Stimulated activated CD8-positive, alpha-beta memory T cell treated with anti-CD3 and anti-CD28 coated beads, Interleukin-2, amount 100 ng/mL, for 48 hours (primary cell): ENCODE measurements at places on chromosomes 16 and 17.

DNA sequence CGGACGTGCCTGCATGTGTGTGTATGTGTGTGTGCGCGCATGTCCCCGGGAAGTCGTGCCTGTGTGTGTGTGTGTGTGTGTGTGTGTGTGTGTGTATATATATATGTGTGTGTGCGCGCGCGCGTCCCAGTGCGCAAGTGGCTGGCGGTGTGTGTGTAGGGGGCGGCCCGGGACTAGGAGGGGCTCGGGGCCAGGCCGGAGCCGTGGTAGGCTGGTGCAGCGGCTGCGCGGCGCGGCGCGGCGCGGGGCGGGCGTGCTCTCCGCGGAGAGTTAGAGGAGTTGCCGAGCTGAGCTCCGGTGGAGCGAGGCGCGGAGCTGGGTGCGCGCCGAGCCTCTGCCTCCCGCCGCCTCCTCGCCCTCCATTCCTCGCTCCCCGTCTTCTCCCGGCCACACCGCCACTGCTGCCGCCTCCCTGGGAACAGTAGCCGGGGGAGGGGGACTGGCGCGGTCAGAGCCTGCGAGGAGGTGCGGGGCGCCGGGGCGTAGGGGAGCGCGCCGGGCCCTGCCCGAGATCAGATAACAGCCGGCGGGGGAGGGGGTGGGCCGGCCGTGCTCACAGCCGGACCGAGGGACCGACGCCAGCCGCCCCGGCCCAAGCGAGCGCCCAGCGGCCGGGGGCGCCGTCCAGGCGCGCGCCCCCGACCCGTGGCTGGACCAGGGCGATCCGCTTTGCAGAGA lies at the start of gene KCNJ12:
KCNJ12 (plus strand) TSS at position 277 of the 678 bp plus-strand sequence. CDS start 38,986 bp downstream, outside the sequence.
- no peak for DNase-seq

DNA sequence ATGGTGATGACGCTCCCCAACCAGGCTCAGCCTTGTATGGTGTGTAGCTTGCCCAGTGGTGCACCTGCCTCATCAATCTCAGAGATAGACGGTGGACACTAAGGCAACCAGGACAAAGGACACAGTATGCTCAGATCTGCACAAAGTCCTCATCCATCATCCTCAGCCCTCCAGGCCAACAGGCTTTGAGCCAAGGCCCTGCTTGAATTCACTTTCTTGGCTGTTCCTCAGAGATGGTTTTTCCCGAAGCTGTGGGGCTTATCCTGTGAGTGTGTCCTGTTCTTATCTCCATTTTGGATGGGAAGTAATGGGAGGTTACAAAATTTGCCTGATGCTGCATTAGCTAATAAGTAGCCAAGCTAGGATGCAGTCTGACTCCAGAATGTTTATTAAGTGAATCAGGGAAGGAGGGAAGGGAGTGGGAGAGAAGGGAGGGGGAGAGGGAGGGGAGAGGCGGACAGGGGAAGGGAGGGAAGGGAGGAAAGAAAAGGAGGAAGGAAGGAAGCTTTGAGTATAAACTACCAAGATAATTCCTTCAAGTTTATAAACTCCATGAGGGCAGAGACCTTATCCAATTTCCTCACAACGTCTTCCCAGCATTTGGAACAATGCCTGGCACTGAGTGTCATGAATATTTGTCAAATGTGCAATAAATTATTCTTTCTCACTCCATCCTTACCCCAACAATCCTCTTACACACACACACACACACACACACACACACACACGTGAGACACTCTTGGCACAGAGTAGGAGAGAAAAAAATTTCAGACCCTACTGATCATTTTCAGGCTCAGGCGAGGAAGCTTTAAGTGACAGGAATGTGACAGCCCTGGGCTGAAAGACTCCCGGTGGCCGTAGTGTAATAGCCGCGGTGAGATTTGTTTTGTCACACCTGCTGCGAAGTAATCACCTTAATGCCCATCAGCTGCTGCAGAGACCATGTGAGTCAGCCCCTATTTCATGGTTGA lies 84.3 kb downstream of the BMERB1 start:
- DNase-seq: no peak

DNA sequence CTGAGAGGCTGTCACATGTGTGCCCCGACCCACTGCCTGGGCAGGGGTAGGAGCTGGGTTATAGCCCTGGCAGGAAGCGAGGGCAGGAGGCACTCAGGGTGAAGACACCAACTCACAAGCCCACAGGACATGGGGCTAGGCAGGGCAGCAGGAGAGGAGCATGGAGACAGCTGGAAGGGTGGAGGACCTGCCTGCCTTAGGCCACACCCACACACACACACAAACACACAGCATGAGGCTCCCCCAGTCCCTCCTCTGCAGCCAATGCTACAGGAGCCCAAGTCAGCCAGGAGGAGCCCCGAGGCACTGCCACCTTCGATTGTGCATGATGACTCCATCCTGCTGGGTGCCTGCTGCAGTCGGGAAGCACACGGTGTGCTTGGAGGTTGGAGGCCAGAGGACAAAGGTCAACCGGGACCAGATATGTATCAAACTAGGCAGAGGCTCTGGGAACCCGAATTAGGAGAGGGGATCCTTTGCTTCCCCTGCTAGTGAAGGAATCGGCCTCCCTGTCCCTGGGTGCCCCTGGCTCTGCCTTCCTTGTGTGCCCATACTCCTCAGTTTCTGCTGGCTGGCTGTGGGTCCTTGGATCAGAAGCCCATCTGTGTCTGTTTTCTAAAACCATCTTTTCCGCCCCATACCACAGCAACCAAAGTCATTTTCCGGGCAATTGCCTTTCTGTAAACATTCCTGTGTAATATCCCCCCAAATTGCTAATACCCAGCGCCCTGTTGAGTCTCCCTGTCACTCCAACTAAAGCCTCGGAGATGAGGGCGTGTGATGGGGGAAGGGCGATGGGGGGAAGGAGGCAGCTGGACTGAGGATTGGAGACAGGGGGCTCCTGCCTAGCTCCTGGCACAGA lies 20.5 kb downstream of the SRCIN1 start:
- DNase-seq: no peak

- no peak for DNase-seq
Measured at GRCh38 chr16:57801098-57801808, 1.0 kb downstream of the KIFC3 start.

- no peak for DNase-seq
Measured at GRCh38 chr16:55849536-55849935, 16.6 kb upstream of the CES1 start.

DNA sequence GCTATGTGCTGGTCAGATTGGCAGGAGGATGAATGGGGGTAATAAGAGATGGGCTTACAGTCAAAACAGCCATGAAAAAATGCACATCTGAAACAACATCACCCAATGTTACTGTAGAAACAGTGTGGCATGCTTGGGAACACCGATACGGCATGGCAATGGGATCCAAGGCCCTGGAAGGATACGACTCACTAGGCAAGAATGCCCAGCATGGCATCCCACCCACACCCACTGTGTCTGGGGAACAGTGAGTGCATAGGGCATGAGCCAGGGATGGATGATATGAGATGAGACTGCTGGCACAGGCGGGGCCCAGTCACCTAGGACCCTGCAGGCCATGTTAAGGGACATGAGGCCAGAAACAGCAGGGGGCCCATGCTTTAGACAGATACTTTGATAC lies 11.5 kb downstream of the TRIM25 start:
- no peak for DNase-seq

DNA sequence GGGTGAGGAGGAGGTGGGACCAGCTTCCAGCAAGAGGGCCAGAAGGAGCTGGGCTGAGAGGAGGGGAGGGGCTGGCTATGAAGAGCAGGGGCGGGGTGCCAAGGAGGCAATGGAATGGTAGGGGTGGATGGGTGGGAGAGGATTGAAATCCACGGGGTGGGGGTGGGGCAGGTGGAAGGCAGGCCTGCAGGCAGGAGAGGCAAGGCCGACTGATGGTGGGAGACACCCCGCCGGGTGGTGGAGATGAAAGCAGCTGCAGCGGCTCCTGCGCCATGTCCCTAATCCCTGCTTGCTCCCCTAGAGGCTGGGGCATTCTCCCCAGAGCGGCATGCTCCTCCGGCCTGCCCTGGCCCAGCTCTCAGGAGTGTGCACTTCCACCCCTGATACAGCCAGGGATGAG lies 27.8 kb upstream of the TAC4 start:
- no peak for DNase-seq

DNA sequence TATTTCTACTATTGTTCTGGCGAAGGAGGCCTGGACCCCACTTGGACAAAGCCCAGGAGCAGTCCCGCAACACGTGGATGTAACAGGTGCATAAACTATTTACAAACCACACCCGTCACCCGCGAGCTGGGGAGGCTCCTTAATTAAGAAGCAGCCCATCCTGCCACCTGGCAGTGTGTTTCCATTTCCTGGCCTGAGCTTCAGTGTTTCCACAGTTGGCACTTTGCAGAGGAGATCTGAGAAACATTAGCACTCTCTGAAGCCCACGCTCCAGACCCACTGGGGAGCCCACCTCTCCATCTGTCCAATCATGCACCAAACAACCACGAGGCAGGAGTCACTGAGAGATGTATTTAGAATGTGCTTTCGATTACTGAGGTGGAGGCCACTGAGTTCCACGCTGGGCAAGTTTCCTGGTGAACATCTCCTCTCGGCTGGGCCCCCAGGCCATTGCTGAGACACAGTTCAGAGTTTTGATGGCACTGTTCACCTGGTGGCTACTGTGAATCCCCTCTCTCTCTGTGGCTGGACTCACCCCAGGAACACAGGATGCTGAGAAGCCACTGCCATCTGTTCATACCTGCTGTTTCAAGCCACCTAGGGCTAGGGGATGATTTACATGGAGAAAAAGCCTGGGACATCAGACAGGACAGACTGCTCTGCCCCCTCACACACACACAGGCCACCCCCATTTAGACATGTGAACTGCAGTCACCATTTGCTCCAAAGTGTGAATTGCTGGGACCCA lies 129.1 kb downstream of the AIPL1 start:
- no peak for DNase-seq

GRCh38 chr17:28811651-28812090 lies 30.9 kb downstream of the FAM222B start:
- DNase-seq: no peak

- DNase-seq: peak; percentile 97
Measured at GRCh38 chr17:82037092-82037888, at the start of gene DCXR. Gene DCXR, minus strand, starts transcription at chr17:82037697. Its CDS starts 15 bp downstream, at chr17:82037682.

GRCh38 chr17:51299859-51300258 lies 39.5 kb downstream of the UTP18 start:
- DNase-seq: no peak

GRCh38 chr17:38591759-38592241 lies 14.0 kb downstream of the SRCIN1 start:
- no peak for DNase-seq

- DNase-seq: no peak
Measured at GRCh38 chr16:29963021-29963743, 1.3 kb downstream of the TMEM219 start.

- no peak for DNase-seq
Measured at GRCh38 chr16:27929818-27930217, 133.7 kb downstream of the GSG1L start.

- DNase-seq: no peak
Measured at GRCh38 chr17:61408151-61409041, 8.8 kb downstream of the TBX2 start.
